ENCODE measurements at places on chromosomes 5 and 9. TPM values are rescaled to one million over a fixed set of nuclear protein-coding genes. Genes with fewer than 3 reads are reported as not detected.

- no peaks in the 10 kb centered on the region for H3K4me1 ChIP-seq
- DNase-seq, result no peak
- H3K27me3 ChIP-seq, result no peaks in the 10 kb centered on the region
- H3K27ac ChIP-seq, result no peak overlapping the region
These were observed 16.7 kb downstream of the CDKN2AIPNL start for GRCh38 chr5:134394932-134395331.

DNA sequence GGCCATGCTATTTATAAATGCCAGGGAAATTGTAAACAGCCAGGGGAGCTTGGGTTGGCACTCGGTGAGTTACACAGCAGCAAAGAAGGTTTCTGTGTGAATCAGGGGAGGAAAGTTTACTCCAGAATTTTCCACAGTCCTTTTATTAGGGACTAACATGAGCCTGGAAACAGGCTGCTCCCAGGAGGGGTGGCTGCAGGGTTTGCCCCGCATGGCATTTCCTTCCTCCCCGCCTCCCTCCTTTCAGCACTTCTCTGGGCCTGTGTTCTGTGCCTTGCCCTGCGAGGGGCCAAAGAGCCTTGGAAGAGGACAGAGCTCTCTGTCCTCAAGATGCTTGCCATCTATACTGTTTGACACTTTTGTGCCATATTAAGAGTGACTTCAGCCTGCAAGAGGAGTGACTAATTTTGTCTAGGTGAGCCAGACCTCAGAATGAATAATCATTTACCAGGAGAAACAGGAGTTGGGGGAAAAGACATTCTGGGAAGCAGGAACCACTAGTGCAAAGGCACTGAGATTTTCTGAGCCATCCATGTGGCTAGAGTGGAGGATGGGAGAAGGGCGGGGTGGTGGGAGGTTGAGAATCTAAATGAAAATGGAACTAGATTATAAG, 1.8 kb downstream of the GSN start:
- DNase-seq, result no peak
- peak overlapping the region; percentile 78 for H3K4me3 ChIP-seq
- H3K27ac ChIP-seq, result peak overlapping the region; percentile 85
- peaks cover 7% of the 10 kb centered on the region for H3K4me1 ChIP-seq

- no peaks in the 10 kb centered on the region for H3K36me3 ChIP-seq
- no peak for DNase-seq
- no peak overlapping the region for H3K4me3 ChIP-seq
- no peaks in the 10 kb centered on the region for H3K27me3 ChIP-seq
- no peak overlapping the region for H3K27ac ChIP-seq
These were observed 13.8 kb downstream of the TBC1D2 start for GRCh38 chr9:98241357-98242300.

DNA sequence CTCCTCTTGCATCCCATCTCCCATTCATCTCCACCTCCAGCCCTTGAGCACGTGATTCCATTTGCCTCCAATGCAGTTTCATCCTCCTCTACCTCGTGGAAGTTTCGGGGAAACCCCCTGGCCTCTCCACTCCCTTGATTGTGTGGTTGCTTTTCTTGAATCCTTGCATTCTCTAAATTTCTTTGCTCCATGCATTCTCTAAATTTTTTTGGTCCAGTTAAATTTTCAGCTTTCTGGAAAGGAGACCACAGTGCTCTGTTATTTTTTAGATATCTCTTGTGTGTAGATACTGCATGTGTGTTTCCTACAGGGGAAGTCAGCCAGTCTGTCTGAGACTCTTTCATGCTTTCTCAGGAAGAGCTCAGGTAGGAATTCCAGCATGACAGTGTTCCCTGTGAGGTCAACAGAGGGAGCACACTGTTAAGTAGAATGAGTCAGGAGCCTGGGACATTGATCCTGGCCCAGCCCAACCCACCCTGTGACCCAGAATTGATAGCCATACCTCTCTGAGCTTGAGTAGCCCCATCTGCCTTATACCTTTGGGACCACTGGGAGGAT, 52.8 kb downstream of the AMBP start:
- H3K36me3 ChIP-seq, result no peaks in the 10 kb centered on the region
- no peak overlapping the region for H3K4me3 ChIP-seq
- no peaks in the 10 kb centered on the region for H3K27me3 ChIP-seq
- no peak for DNase-seq
- no peaks in the 10 kb centered on the region for H3K4me1 ChIP-seq

DNA sequence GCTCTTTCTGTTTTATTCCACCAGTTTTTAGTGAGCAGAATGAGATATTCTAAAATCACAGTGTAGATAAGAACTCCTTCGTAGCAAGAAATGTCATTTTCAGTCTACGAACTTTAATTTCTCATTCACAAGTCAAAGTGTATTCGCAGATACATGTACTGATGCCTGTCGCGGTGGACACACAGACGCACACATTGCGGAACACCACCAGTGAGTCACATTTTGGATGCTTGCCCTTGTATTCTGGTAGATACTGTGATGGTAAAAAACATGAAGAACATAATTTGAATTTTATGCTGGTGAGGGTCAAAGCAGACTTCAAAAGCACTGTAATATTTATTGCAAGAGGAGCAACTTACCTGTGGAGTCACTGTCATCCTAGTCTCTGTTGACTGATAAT, 4.7 kb upstream of the C9orf57 start:
- no peak for DNase-seq
- H3K36me3 ChIP-seq, result no peaks in the 10 kb centered on the region
- H3K27ac ChIP-seq, result no peak overlapping the region
- no peaks in the 10 kb centered on the region for H3K4me1 ChIP-seq
- no peak overlapping the region for H3K4me3 ChIP-seq

- H3K27me3 ChIP-seq, result no peaks in the 10 kb centered on the region
- H3K27ac ChIP-seq, result no peak overlapping the region
- no peak overlapping the region for H3K4me3 ChIP-seq
- DNase-seq, result peak; percentile 62
- H3K4me1 ChIP-seq, result no peaks in the 10 kb centered on the region
These were observed 570.4 kb downstream of the NR2F1-AS1 start for GRCh38 chr5:93010616-93011015.

- H3K4me1 ChIP-seq, result no peaks in the 10 kb centered on the region
- H3K27ac ChIP-seq, result no peak overlapping the region
- DNase-seq, result peak; percentile 56
- no peak overlapping the region for H3K4me3 ChIP-seq
- no peaks in the 10 kb centered on the region for H3K36me3 ChIP-seq
These were observed 20.9 kb downstream of the NCS1 start for GRCh38 chr9:130193103-130193502.

GRCh38 chr9:11618241-11618805, 1005.5 kb upstream of the PTPRD start:
- no peaks in the 10 kb centered on the region for H3K36me3 ChIP-seq
- no peak overlapping the region for H3K27ac ChIP-seq
- no peak overlapping the region for H3K4me3 ChIP-seq

- no peaks in the 10 kb centered on the region for H3K4me1 ChIP-seq
- no peak overlapping the region for H3K4me3 ChIP-seq
- H3K27ac ChIP-seq, result no peak overlapping the region
- no peak for DNase-seq
These were observed 44.1 kb upstream of the ANKRD33B start for GRCh38 chr5:10519729-10520128.

DNA sequence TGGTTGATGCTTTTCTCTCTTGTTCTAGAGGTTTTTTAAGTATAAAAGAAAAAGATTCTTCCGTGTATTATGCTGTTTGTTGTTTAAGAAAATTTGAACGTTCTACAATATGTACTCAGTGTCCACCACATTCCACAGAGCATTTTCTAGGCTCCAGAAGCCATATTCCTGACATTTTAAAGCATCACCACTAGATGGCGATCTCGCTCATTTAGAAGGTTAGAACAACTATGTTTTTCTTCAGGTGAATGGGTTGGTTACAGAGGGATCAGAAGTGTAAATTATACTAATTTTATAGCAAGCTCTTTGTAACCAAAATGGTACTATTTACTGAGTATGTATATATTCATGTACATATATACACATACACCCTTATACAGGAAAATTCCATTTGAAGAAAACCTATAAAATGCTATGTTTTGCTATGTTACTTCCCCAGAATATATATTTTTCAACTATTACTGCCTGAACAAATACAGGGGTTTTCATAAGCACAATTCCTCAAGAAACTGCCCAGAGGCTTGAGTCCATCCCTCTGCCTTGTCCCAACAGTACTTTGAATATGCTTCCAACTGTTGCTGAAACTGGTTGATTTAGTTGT, 284.3 kb downstream of the CCDC171 start:
- no peaks in the 10 kb centered on the region for H3K27me3 ChIP-seq
- no peaks in the 10 kb centered on the region for H3K4me1 ChIP-seq
- DNase-seq, result peak; percentile 55
- H3K4me3 ChIP-seq, result no peak overlapping the region

- H3K27me3 ChIP-seq, result no peaks in the 10 kb centered on the region
- H3K36me3 ChIP-seq, result no peaks in the 10 kb centered on the region
- H3K4me1 ChIP-seq, result peaks cover 2% of the 10 kb centered on the region
- no peak overlapping the region for H3K4me3 ChIP-seq
- H3K27ac ChIP-seq, result no peak overlapping the region
These were observed 95.9 kb upstream of the SPRY4 start for GRCh38 chr5:142420561-142421227.

DNA sequence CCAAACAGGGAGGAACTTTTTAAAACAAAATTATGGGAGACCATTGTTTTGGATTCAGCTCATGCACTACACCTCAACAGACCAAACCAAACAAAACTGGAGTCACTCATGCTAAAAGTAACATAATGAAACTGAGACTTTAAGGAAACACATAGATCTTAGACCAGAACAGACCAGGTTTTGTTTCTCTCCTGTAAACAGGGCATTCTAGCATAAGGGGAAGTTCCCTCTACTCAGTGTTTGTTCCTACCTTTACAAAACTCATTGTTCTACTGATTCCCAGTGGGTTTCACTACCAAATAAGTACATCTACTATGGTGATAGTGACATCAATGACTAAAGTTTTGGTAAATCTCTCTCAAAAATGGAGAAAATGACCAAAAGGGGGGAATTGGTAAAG, 1103.6 kb upstream of the EDIL3 start:
- no peaks in the 10 kb centered on the region for H3K4me1 ChIP-seq
- DNase-seq, result no peak
- H3K27ac ChIP-seq, result no peak overlapping the region
- no peaks in the 10 kb centered on the region for H3K36me3 ChIP-seq
- H3K4me3 ChIP-seq, result no peak overlapping the region

GRCh38 chr5:106292654-106293053, 1378.1 kb downstream of the EFNA5 start:
- H3K36me3 ChIP-seq, result no peaks in the 10 kb centered on the region
- DNase-seq, result no peak
- no peaks in the 10 kb centered on the region for H3K4me1 ChIP-seq

GRCh38 chr9:21549251-21549765, 67.2 kb upstream of the IFNE start:
- no peaks in the 10 kb centered on the region for H3K27me3 ChIP-seq
- no peak overlapping the region for H3K27ac ChIP-seq
- no peak overlapping the region for H3K4me3 ChIP-seq
- no peaks in the 10 kb centered on the region for H3K36me3 ChIP-seq
- no peak for DNase-seq

- no peaks in the 10 kb centered on the region for H3K4me1 ChIP-seq
- H3K27me3 ChIP-seq, result no peaks in the 10 kb centered on the region
- DNase-seq, result no peak
These were observed 215.5 kb downstream of the IRX1 start for GRCh38 chr5:3811116-3811515.

GRCh38 chr9:136566901-136567300, 21.1 kb upstream of the NOTCH1 start:
- H3K27me3 ChIP-seq, result no peaks in the 10 kb centered on the region
- DNase-seq, result peak; percentile 91
- peak overlapping the region; percentile 22 for H3K27ac ChIP-seq
- H3K4me1 ChIP-seq, result peaks cover 3% of the 10 kb centered on the region

- H3K4me1 ChIP-seq, result no peaks in the 10 kb centered on the region
- H3K27me3 ChIP-seq, result no peaks in the 10 kb centered on the region
- H3K36me3 ChIP-seq, result no peaks in the 10 kb centered on the region
- no peak overlapping the region for H3K27ac ChIP-seq
- no peak for DNase-seq
- H3K4me3 ChIP-seq, result no peak overlapping the region
These were observed 149.7 kb upstream of the EFNA5 start for GRCh38 chr5:107820429-107820828.

- H3K4me3 ChIP-seq, result no peak overlapping the region
- H3K27ac ChIP-seq, result no peak overlapping the region
- H3K27me3 ChIP-seq, result no peaks in the 10 kb centered on the region
- no peaks in the 10 kb centered on the region for H3K4me1 ChIP-seq
These were observed 539.6 kb downstream of the LRRC70 start for GRCh38 chr5:63118221-63118620.

GRCh38 chr9:131094622-131095021, 1.7 kb upstream of the AIF1L start:
- no peak for DNase-seq
- peaks cover 15% of the 10 kb centered on the region for H3K4me1 ChIP-seq
- no peaks in the 10 kb centered on the region for H3K27me3 ChIP-seq

Gene SH3TC2
- 1.3 TPM for total RNA-seq

Gene FBN2
- 1.0 TPM for total RNA-seq

Gene LHX2
- not detected for total RNA-seq

Gene NDUFA8
- total RNA-seq, result 42.5 TPM

Gene CD14
- total RNA-seq, result 68.8 TPM

Gene CENPK
- total RNA-seq, result 3.5 TPM

Gene LAMC3
- total RNA-seq, result 13.8 TPM

Gene PCDHGB3
- 4.4 TPM for total RNA-seq

Gene SLIT3
- 54.1 TPM for total RNA-seq
